ENCODE measurements at places on chromosomes 7 and 10.

DNA sequence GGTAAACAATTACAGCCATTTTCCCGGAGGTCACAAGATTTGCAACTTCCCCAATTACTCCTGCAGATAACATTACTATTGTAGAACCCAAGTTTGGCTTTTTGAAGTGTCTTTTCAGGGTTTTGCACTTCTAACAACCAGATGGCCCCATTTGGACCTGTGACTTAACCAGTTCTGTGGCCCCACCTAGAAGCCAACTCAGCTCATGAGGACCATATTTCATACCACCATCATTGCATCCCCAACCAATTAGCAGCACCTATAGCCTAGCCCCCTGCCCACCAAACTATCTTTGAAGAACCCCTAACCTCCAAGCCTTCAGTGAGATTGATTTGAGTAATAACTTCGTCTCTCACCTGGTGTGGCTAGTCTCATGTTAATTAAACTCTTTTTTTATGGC is 51.3 kb upstream of the WDR11 start:
- DNase-seq, result no peak

DNA sequence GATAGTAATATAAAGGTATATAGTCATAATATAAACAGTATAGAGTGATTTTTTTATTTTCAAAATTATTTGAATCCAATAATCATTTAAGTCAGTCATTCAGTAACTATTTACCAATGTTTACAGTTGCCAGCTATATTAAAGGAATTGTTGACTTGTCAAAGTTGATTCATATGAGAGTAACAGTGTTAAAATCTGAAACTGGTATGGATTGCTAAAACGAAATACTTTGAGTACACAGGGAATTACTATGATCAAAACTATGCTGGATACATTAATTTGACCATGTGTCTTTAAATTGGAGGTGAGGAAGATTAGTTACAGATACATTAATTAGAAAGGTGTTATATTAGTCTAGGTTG is 282.6 kb downstream of the ADK start:
- no peak for DNase-seq

DNA sequence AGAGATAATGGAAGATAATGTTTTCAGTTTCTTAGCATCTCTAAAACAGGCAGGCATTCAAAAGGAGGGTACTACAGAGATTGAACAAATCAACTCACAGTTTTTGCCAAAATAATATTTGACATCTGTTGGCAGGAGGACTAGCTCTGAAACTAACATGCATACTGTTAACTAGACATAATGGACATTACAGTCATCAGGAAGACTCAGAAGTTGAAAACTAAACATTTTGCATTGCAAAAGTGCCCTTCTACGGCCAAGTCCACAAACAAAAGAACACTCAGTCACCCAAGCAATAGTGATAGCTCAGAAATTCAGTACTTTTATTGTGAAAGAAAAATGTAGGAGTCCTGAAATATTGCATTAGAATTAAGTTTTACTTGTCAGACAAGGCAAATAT is 399.0 kb downstream of the HGF start:
- DNase-seq, result no peak

DNA sequence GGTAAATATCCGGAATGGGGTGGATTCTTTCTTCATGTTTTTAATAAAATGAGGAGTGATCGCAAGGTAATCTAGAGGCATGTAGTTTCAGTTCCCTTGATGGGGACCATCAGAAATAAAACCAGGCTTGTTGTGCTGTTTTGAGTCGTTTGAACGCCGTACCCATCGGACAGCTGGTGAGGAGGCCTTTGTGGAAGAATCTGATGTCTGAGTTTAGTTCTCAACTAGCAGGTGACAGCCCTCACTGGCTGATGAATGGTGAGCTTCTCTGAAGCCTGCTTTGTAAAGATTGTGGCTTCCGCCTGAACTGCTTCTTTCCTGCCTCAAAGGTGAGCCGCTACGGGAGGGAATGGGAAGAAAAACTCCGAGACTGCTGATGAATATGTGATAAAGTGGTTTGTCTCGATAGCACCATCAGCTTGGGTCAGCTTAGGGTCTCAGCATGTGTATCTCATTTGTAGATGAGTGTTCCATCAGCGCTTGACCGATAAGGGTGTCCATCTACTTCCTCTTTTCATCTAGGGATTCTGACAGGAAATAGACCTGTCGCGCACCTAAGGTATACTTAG is 977 bp downstream of the TMEM248 start:
- DNase-seq, result no peak

- peak; percentile 72 for DNase-seq
Measured at GRCh38 chr10:100998183-100998990, 1.2 kb upstream of the LZTS2 start.

GRCh38 chr7:78125884-78126283 is 327.3 kb downstream of the PHTF2 start:
- no peak for DNase-seq

DNA sequence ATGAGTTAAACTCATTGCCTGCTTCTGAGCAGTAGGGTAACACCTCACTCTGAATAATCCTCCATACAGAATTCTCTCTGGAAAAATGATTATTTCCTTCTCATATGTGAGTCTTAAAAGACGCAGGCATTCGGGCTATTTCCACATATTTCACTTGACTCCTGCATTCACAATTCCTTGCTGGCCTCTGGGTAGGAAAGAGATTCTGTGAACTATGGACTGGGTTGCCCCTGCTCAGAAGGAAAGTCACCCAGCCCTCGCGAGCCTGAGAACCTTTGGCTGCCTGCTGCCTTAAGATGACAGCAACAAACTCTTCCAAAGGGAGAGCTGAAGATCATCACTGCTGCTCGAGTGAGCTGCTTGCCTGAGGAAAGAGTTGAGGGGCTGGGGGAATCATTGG is 216.8 kb downstream of the BAMBI start:
- no peak for DNase-seq

DNA sequence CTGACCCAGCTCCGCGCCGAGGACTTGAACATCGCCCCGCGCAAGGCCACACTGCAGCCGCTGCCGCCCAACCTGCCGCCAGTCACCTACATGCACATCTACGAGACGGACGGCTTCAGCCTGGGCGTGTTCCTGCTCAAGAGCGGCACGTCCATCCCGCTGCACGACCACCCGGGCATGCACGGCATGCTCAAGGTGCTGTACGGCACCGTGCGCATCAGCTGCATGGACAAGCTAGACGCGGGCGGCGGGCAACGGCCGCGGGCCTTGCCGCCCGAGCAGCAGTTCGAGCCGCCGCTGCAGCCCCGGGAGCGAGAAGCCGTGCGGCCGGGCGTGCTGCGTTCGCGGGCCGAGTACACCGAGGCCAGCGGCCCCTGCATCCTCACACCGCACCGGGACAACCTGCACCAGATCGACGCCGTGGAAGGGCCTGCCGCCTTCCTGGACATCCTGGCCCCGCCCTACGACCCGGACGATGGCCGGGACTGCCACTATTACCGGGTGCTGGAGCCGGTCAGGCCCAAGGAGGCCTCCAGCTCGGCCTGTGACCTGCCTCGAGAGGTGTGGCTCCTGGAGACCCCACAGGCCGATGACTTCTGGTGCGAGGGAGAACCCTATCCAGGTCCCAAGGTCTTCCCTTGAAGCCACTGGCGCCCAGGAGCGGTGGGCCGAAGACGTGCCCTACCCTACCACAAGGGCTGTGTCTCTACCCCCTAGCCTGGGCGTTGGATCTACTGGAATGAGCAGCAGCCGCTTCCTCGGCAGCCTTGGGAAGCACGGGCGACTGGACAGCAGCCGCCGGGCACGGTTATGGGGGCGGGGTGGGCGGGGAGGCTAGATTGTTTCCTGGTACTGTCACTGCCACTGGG is 945 bp downstream of the ADO start:
- peak; percentile 52 for DNase-seq

- DNase-seq, result no peak
Measured at GRCh38 chr7:149454006-149454405, 6.9 kb downstream of the ZNF777 start.

DNA sequence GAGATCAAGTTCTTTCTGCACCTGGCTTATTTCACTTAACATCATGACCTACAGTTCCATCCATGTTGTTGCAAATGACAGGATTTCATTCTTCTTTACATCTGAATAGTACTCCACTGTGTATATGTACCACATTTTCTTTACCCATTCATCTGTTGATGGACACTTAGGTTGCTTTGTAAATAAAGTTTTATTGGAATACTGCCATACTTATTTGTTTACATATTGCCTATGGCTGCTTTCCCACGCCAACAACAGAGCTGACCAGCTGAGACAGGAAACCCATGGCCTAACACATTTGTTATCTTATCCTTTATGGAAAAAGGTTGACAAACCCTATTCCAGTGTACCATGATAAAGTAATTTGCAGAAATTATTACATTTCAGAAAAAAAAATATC is 153.7 kb downstream of the GLI3 start:
- no peak for DNase-seq

DNA sequence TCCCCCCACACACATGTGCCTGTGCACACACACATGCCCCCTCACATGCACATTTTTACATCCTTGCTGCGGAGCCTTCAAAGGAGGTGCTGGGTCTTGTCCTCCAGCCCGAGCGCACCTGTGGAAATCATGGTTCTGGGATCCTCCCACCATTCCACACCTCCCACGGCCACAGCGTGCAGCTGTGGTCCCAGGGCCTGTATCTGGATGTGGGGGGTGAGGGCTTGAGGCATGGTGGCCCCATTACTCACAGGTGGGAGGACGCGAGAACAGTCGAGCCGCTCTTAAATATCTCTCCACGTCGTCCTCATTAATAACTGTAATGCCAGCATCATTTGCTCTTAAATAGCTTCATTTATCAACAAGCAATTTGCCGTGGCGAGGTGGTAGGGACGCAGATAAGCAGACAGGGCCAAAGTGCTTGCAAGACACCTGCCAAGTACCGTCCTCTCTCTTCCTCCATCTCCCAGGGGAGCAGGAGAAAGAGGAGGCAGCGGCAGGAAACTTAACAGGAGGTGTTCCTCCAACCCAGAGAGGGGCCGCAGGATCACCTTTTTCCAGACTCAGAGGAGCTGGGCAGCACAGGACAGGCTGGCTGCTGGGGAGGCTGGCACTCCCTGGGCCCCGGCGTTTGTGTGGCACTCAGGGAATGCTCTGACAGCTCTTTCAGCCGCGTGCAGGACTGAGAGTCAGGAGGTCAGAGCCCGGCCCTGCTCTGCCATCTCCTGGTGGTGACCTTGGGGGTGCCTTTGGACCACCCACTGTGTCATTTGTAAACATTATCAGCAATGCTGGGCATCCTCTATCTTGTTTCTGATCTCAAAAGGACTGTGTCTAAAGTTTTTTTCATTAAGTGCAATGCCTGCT is 87.4 kb downstream of the CDH23 start:
- DNase-seq, result no peak

GRCh38 chr7:46933596-46933995 is 648.3 kb downstream of the TNS3 start:
- DNase-seq, result no peak

DNA sequence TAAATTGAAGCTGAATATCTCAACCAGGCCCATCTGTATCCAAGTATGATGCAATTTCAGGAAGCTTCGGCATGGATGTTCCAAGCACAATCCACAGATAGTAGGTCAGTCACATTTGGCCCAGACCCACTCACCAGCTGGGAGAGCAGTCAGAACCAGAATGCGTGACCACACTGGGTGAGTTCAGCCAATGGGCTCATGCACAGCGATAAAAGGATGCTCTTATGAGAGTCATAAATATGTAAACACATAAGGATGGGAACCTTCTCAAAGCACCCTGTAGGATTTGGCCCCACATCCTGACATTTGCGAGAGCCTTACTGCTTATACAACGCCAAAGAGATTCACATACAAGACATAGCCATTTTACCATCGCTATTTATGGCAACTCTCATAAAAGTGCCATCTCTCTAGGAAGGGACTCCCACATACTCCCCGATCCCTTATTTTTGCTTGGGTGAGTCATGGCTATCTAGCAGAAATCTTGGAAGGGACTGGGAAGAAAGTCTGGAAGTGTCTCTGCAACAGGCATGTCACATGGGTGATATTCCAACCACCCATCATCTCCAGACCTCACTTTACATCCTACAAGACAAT is 3.0 kb downstream of the AFAP1L2 start:
- no peak for DNase-seq

GRCh38 chr10:74669210-74669609 is 157.2 kb upstream of the KAT6B start:
- no peak for DNase-seq

DNA sequence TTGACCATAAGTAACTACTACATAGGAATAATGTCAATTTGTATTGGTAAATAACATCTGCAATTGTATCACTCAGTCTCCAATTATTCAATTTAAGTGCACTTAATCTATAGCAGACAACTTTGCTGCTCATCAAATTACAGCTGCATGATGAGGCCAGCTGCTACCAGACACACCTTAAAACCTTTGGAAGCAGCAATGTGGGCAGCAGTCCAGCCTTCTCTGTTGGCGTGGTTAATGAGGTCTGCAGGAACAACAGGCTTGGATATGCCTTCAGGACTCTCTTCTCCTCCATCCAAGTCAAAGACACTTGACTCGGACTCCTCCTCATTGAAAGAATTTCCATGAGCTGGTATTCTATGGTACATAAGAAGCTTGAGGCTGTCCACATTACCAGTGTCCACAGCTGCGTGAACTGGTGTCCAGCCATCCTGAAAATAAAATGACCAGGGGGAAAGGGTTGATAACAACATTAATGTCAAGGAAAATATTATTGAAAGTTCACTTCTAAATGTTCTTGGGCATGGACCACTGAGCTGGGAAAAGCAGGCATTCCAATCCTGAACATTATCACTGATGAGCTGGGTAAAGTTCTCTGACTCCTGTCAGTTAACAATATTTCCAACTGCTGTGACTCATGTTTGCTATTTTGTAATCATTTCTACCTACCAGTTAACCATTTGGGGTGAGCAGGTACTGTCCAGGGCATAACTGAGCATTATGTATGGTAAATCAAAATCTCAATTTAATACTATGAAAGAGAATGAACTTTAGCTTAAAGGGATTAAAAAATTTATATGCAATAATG is 95.7 kb downstream of the CTTNBP2 start:
- DNase-seq, result no peak

GRCh38 chr10:130171196-130171595 is 35.0 kb downstream of the GLRX3 start:
- no peak for DNase-seq

DNA sequence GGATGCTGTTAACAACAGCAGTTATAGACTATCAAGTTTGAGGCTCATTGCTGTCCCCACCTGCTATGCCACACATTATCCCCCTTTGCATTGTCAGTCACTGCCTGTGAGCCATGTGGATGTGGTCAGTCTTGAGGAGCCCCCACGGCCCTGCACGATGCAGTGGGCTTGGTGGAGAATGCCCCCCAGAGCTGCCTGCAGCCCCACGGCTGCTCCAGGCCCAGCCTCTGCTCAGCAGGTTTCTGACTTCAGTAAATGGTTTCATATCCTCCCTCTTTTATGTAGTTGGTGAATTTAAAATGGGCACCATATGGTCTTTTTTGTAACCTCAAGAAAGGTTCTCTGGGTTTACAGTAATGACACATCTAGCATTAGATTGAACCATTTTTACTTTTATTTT is 164.1 kb downstream of the EBF3 start:
- DNase-seq, result no peak

- DNase-seq, result no peak
Measured at GRCh38 chr7:48083114-48083830, 5.8 kb upstream of the UPP1 start.

- DNase-seq, result no peak
Measured at GRCh38 chr10:104317269-104317710, 21.0 kb downstream of the ITPRIP start.

GRCh38 chr10:113165673-113166072 is 215.6 kb downstream of the TCF7L2 start:
- DNase-seq, result no peak
